ENCODE measurements at places on chromosomes 11 and 22. TPM values are rescaled to one million over a fixed set of nuclear protein-coding genes. Genes with fewer than 3 reads are reported as not detected.
A peak's percentile ranks its signal among the peaks of the same experiment; 100 is the strongest.

- DNase-seq, result peak; percentile 17
These were observed 367.6 kb downstream of the TBC1D22A start for GRCh38 chr22:47129902-47130635.

DNA sequence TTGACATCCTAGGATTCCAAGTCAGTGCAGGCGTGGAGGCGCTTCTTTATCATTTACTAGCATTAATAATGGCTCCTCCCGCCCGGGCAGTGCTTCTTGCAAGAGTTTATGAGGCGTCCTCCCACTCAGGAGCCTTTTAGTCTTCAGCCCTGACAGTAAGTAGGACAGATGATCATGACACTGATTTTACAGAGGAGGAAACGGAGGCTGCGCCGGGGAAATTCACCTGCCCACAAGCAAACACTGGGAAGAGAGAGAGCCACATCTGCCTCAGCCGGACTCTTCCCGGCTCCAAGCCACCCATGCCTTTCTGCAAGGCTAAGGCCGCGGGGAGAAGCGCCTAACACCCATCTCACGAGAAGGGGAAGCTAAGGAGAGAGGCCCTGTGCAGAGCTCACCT lies 35.9 kb downstream of the KIAA0930 start:
- peak; percentile 8 for DNase-seq

GRCh38 chr11:82855616-82856015 lies 44.6 kb downstream of the PRCP start:
- no peak for DNase-seq

DNA sequence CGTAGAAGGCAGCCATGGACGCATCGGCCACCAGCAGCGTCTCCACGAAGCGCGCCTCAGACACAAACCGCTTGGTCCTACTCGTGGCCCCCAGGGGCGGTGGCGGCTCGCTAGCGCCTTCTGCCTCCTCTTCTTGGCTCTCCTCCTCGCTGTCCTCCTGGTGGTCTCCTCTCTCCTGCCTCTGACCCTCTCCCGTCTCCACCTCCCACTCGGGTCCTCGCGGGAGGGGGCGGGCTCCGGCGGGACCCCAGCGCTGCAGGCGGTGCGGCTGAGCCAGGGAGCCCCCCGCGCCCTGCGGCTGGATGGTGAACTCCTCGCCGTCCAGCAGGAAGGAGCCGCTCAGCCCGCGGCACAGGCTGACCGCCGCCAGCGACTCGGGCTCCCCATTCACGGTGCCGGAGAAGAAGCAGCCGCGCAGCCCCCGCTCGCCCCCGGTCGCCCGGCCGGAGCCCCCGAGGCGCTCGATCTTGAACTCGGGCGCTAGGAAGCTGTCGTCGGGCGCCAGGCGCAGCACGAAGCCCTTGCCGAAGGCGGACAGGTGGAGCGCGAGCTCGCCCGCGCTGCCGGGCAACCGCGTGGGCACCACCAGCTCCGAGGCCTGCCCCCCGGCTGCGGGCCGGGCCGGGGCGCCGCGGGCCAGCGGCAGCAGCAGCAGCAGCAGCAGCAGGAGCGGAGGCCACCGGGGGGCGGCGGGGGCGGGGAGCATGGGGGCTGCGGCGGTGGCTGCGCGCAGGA lies 661 bp downstream of the ADAMTS8 start:
- DNase-seq, result peak; percentile 37

DNA sequence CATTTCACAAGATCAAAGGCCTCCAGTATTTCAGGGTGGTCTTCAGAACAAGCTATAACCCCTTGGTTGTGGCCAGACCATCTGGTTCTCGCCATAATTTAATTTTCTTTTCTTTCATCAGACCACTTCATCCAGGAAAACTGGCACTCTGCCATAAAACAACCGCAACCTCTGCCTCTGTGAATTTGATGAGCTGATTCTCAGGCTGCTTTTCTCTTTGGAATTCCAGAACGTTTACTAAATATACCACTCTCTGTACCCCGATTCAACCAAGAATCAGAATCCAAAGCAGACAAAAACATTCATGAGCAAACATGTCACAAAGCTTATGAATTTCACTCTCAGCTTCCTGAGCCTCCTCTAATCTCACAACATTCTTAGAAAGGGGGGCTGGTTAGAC lies 331.8 kb upstream of the SYN3 start:
- no peak for DNase-seq

HPX gene
- polyA plus RNA-seq, result 0.48 TPM

ART1 gene
- polyA plus RNA-seq, result not detected

All from ovary (tissue), 10 donors.